HL-60 (cell line): ENCODE measurements at places on chromosomes 1 and 21.

GRCh38 chr1:154348429-154349076, 23.2 kb downstream of the ATP8B2 start:
- no peak for DNase-seq

GRCh38 chr1:1433804-1434130, 1.7 kb upstream of the VWA1 start:
- peak; percentile 14 for DNase-seq

GRCh38 chr1:9459816-9460407, 79.4 kb upstream of the SLC25A33 start:
- DNase-seq, result no peak

GRCh38 chr21:34055615-34056014, 17.8 kb upstream of the MRPS6 start:
- no peak for DNase-seq

DNA sequence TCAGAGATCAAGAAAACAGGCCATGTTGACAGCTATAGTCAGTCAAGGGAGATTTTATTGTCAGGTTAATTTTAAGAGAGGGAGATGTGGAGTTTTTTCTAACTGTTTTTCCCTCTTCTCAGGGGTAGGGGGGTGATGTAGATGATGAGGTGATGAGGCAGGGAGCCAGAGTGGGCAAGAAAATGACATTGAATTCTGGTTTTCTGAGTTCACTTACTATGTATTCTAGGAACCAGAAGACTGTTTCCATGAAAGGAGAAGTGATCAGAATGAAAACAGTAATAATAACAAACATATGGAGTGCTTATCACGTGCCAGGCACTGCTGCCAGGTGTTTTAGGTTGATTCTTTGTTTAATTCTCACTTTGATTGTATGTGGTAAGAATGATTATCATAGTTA, 40.2 kb downstream of the CASQ2 start:
- DNase-seq, result no peak

GRCh38 chr1:196685506-196685905, 33.7 kb downstream of the CFH start:
- DNase-seq, result no peak

DNA sequence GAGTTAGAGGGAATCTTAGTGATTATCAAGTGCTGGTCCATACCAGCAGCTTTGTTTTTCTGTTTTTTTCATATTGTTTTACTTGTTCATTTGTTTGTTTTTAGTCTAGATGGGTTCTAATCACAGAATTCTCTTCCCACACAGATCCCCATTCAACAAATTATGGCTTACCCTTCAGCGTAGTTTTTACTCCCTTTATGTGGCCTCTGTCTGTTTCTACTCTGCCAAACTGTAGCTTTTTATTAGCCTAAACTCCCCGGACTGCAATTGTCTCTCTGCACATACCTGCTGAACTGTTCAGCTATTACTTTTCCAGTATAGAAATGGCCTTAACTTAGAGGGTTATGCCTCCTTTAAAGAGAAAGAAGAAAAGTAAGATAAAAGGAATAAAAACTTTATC, 348.5 kb downstream of the TGFB2 start:
- DNase-seq, result no peak

GRCh38 chr1:17200246-17200645, 4.7 kb upstream of the PADI1 start:
- DNase-seq, result no peak

DNA sequence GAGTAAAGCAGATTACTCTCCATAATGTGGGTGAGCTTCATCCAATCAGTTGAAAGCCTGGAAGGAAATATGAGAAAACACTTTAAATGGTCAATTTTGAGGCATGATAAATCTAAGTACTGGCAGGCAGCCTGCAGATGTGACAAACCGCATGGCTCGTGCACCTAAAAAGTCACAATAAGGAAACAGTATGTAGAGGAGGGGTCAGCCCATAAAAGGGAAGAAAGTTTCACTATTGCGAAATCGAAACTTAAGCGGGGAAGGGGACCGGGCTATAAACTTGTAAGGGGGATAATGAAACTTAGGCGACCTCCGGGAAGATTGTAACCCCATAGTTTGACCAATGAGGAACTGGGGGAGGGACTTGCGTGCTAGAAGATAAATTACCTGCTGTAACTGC, 109.8 kb downstream of the PLPPR4 start:
- no peak for DNase-seq

- no peak for DNase-seq
Observed at GRCh38 chr1:21575351-21575942, 66.2 kb downstream of the ALPL start.

- DNase-seq, result peak; percentile 86
Observed at GRCh38 chr1:234602334-234603220, 7.4 kb downstream of the IRF2BP2 start.

DNA sequence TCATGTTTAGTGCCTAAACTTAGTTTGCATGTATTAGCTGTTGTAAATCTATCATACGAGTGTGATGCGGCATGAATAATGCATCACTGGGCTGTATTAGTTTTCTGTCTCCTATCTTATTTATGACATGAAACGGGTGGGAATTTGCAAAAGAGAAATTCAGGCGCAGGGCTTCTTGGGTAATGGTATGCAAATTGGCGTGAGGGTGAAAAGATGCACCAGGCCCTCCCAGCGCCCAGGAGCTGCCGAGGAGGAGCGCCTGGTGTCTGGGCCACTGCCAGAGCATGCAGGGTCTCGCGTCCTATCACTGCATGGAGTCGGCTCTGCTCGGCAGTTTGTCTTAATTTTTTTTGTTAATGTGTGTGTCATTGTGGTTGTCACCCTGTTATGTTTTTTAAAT, 82.9 kb upstream of the ACTL8 start:
- DNase-seq, result no peak

- DNase-seq, result no peak
Observed at GRCh38 chr1:940107-941014, 16.6 kb downstream of the SAMD11 start.

DNA sequence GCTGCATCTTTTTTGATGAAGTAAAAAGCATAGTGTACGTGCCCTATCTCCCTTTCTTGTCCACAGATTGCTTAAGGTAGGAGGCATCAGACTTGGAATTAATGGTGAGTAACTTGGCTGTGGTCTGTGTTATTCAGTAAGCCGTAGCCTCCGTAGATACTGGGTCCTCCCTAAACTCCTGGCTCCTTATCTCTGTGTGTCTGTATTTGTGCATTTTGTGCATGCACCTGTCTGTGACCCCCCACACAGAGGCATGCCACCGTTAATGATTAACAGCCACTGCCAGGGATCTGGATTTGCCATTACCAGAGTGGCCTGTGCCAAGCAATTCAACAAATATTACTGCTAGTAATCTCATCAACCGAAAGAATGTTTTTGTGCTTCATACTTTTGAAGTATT, 31.9 kb downstream of the MAP3K21 start:
- DNase-seq, result no peak

GRCh38 chr1:15928971-15929965, 46.6 kb downstream of the ZBTB17 start:
- no peak for DNase-seq

GRCh38 chr1:29620631-29621030, 384.3 kb downstream of the PTPRU start:
- DNase-seq, result no peak

DNA sequence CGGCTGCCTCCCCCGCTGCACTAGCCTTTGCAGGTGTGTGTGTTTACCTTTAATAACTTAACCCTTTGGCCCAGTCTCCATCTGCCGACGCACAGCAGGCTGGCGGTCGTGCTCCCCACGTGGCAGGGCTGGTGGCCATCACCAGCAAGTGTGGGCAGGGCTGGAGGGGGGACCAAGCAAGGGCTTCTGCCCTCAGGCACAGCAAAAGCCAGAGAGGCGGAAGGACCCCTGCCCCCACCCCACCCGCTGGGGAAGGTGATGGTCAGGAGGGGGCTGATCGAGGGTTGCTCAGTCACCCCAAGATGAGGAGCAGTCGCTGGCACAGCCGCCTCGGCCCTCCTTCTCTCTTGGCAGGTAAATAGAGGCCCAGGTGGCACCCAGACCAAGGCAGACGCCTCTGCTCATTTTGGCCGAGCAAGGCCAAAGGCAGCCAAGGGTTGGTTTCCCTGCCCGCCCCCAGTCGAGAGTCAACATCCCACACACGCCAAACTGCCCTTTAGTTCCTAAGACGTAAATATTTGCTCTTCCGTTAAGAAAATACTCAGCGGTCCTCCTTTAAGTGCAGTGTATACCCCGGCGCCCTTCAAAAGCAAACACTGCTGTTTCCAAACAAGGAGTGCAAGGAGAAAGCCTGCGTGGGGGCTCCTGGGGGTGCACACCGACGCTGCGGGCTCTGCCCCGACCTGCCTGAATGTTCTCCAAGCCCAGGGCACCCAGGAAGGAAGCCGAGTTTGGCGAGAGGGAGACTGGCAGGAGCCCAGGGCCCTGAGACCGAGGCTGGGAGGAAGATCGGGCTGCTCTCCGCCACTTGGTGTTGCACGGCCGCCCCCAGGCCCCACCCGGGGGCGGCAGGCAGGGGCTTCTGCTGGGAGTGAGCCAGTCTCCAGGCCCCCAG, 82.7 kb downstream of the SIK1 start:
- DNase-seq, result no peak

GRCh38 chr21:20721151-20721550, 277.1 kb upstream of the NCAM2 start:
- DNase-seq, result no peak

DNA sequence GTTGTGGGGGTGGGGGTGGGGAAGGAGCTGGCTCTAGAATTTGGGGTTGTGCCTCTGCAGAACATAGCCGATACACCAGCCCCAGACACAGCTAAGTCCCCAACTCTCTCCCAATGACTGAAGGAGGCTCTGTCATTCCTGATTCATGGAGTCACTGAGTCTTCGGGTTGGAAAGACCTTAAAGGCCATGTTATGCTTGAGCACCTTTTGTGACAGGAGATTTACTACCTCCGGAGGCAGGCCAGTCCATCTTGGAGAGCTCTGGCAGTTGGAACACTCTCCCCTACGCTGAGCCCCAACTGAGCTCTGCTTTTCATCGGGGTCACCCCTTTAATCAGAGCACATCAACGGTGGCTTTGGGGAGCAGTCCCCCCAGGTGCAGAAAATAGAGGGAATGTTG, 284.4 kb upstream of the GJB5 start:
- DNase-seq, result no peak

DNA sequence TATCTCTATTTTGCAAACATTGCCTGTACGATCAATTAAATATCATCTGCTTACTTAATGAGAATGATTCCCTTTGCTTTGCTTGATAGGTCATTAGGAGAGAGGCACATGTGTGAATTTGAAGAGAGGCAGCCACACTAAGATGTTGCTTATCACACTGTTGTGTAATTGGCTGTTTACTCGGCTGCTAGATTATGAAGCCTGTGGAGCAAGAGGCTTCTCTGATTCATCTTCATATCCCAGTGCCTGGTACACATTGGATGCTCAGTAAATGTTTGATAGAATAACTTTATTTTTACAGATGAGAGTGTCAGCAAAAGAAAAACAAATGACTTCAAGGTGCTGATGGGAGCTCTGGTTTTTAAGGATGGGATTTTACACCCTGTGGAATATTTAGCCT, 156.2 kb upstream of the C8B start:
- DNase-seq, result no peak

DNA sequence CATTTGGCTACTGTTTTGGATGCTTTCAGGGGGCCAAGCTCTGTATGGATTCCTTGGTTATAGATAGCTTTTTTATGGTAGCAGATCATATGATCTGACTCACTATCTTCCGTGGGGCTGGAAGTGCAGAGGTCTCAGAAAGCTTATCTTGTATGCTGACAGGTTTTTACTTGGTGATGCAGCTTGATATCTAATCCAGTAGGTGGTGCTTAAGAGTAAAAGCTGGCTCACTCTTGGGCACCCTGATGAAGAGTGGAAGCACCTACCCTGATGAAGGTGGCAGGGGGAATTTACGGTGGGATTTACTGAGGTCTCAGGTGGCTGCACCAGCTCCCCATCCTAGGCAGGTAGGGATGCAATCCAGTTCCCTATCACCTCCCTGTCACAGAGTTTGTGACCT, 151.2 kb downstream of the PTBP2 start:
- DNase-seq, result no peak

GRCh38 chr1:157134442-157134841, 3.8 kb downstream of the ETV3 start:
- no peak for DNase-seq

DNA sequence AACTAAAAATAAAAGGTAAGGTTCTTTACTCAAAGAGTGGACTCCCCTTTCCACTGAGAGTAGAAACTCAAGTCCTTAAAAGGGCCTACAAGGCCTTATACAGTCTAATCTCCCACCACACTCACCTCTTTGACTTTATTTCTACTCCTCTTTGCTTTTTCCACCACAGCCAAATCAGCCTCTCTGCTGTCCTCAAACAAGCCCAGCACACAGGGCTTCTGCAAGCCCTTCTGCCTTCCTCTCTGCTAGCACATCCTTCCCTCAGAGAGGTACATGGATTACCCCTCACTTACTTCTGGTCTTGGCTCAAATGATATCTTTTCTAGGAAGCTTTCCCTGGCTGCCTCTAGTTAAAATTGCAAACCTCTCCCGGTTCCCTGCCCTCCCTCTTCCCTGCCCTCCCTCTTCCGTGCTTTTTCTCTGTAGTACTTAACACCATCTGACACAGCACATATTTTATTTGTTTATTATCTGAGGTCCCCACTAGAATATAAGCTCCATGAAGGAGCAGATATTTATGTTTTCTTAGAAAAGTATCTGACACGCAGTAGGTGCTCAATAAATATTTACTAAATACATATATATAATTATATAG, 1.7 kb downstream of the LYST start:
- no peak for DNase-seq

DNA sequence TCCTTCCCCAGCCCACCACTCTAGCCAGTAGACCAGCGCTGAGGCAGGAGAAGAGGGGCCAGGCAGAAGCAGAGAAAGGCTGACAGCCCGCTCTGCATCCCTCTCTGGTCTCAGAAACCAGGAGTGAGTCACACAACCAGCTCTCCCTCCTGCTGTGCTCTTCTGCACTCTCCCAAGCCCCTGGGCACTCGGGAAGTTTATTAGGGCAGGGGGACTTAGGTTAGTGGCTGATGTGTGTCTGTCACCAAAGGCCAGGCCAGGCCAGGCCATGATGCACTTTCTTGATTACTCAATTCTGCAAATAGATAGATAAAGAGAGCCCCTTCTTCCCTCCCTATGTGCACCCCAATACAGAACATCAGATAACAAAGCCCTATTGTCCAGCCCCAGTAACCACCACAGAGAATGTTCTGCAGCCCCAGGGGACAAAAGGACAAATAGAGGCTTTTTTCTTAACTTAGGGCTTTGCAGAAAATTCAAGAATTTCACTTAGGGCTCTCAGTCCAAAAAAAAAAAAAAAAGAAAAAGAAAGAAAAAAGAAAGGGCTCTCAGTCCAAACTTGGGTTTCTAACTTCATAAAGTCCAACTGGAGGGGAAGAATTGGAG, 52.9 kb upstream of the CNTN2 start:
- DNase-seq, result no peak

DNA sequence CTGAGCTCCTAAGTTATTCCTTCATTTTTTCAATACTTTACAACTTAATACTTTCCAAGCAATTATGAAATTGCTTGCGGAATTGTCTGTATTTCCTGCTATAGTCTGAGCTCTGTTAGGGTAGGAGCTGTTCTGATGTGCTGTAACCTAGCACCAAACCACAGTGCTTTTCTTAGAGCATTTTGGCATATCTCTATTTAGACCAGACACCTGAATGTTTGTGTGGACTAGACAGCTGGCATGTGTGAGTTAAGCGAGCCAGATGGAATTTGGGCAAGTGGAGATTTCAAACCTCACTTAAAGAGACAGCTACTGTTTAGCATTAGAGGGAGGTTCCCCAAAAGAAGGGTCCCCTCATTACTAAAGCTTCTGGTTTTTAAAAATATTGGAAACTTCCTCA, 106.1 kb downstream of the RWDD3 start:
- no peak for DNase-seq
